ENCODE measurements at places on chromosomes 2 and 18.
A peak's percentile ranks its signal among the peaks of the same experiment; 100 is the strongest.

- DNase-seq, result peak; percentile 53
Observed at GRCh38 chr2:234632527-234633391, 135.9 kb upstream of the ARL4C start.

DNA sequence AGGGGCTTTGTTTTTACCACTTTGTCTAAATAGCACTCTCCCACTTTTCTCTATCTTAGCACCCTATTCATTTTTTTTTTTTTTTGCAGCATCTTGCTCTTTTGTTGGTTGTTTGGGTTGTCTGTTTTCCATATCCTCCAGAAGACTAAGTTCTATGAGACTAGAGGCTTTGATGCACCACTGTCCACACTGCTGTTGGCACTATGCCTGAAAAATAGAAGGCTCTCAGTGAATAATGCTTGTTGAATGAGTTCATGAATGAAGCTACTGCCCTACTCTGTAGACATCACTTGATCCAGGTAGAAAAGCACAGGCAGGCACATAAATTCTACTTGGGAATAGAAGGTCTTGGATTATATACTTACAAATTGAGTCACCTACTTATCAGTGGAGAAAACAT, 7.3 kb downstream of the IL1A start:
- no peak for DNase-seq

DNA sequence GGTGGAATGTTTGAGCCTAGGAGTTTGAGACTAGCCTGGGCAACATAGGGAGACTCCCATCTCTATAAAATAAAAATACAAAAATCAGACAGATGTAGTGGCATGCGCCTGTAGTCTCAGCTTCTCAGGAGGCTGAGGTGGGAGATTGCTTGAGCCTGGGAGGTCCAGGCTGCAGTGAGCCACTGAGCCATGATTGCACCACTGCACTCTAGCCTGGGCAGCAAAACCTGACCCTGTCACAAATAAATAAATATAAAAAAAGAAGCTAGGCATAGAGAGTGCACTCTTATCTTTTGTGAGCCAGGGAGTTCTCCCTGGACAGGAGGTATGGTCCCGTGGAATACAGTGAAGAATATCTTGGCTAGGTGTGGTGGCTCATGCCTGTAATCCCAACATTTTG, 11.0 kb upstream of the KYNU start:
- DNase-seq, result no peak

GRCh38 chr2:69308338-69308737, 78.7 kb downstream of the GFPT1 start:
- DNase-seq, result no peak
